ENCODE measurements at places on chromosomes 12 and 14.
A peak's percentile ranks its signal among the peaks of the same experiment; 100 is the strongest.

GRCh38 chr14:85300107-85300506, 229.8 kb upstream of the FLRT2 start:
- no peak for DNase-seq

DNA sequence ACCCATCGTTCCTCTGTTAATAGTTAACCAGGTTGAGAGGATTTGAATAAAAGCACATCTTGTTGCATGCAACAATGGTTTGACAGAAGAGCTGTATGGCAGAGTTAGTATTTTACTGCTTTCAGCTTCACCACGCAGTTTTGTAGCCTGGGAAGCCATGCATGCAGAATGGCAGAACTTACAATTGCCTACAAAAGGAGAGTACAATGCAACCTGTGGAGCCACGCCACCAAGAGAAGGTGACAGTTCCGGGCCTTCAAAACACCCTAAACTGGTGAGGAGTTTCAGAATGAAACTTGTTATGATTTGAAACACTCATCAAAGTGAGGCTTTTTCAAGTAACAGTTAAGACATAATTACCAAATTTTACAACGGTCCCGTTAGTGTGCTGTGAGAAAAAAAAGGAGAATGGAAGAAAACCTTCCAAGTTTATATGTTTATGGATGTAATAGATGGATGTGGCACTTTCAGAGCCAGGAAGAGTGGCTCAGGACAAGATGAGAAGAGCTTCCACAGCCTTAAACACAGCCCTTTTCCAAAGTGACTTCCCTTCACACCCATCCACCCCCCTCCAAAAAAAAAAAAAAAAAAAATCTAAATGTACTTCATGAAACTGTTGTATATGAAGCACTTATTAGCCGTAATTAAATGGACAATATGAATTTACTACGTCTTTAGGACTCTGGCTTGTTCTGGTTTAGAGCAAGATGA, 158.7 kb downstream of the EGLN3 start:
- no peak for DNase-seq

GRCh38 chr12:83121897-83122622, 435.4 kb downstream of the TMTC2 start:
- no peak for DNase-seq

DNA sequence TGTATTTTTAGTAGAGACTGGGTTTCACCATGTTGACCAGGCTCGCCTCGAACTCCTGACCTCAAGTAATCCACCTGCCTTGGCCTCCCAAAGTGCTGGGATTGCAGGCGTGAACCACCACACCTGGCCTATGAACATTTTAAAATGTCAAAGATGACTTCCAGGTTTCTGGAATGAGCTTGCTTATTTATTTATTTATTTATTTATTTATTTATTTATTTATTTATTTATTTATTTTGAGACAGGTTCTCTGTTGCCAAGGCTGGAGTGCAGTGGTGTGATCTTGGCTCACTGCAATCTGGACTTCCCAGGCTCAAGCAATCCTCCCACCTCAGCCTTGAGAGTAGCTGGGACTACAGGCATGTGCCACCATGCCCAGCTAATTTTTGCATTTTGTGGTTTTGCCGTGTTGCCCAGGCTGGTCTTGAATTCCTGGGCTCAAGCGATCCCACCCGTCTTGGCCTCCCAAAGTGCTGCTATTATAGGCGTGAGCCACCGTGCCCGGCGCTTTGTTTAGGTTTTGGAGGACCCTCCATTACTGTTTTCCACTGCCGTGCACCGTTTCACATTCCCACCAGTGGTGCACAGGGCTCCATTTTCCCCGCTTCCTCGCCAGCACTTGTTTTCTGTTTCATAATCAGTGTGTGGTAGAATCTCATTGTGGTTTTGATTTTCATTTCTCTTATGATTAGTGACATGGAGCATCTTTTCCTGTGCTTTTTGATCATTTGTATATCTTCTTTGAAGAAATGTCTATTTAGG, 6.4 kb upstream of the CFAP251 start:
- DNase-seq: no peak

- DNase-seq: peak; percentile 36
Measured at GRCh38 chr12:8045952-8046944, 13.7 kb downstream of the FOXJ2 start.

- no peak for DNase-seq
Measured at GRCh38 chr14:33467971-33468370, 482.9 kb downstream of the EGLN3 start.

DNA sequence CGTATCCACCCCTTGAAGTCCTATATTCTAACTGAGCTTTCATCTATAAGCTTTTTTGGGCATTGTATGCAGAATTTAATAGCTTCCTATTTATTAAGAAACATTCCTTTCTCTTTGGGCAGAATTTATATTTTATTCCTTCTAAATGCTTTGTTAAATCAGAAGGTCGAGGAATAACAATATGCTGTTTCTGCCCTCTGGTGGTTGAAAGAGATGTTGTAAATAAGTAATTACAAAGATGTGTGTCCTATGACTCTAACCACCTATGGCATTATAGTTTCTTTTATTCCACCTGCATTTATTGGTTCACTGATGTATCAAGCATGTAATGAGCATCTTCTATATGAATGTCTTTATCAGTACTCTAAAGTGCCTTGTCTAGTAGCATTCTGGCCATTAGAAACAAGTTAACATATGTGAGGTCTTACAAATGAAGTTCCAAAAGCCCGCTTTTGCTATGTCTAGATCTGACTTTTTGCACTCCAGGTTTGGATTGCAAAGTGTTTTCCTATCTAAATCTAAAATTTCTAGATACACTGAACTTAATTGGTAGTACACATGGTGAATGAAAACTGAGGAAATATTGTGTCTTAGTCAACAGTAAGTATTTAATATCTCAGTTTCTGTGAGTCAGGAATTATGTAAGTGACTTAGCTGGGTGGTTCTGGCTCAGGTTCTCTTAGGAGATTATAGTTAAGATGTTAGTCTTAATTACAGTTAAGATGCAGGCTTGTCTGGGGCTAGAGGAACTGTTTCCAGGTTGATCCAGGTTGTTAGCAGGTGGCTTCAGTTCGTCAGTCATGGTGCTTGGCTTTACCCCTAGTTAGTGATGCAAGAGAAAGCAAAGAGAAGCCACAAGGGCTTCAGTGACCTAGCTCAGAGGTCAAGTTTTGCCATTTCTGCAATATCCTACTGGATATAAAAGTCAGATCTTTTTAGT, 57.5 kb downstream of the PLEKHA5 start:
- peak; percentile 67 for DNase-seq

- DNase-seq: peak; percentile 7
Measured at GRCh38 chr14:20247646-20248246, 8.7 kb downstream of the OR11H4 start.

DNA sequence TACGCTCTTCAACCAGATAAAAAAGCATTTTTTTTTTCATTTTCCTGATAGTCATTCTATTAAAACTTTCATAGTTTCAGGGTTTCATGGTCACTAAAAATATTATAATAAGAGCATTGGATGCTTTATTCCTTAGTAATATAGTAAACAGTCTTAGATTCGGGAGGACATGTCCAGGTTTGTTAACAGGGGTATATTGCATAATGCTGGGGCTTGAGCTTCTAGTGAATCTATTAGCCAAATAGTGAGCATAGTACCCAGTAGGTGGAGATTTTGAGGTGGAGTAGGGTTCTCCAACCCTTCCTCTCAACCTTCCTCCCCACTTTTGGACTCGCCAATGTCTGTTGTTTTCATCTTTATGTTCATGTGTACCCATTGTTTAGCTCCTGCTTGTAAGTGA, 277.4 kb upstream of the RGS6 start:
- no peak for DNase-seq

DNA sequence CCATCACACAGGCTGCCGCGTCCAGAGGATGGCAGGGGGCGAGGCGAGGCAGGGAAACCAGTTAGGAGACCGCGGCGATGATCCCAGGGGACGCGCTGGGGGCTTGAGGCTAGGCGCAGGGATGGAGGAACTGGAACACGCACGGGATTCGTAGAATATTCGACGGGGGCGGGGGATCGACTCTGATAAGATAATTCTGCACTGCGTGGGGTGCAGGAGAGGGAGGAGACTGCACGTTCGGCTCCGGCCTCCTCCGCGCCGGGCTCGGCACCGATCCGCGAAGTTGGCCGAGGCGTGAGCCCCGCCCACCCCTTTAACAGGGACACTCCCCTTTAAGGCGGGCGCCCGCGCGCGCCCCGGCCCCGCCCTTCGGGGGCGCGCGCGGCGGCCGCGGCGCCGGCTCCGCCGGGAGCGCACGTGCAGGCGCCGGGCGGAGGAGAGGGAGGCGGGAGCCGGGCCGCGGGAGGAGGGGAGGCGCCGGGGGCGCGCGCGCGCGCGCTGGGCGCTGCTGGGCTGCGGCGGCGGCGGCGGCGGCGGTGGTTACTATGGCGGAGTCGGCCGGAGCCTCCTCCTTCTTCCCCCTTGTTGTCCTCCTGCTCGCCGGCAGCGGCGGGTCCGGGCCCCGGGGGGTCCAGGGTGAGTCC, at the start of gene ACVR1B:
Gene ACVR1B (plus strand): TSS at position 501 of the 644 bp plus-strand sequence. CDS start 45 bp downstream, at position 546.
- peak; percentile 72 for DNase-seq

- DNase-seq: no peak
Measured at GRCh38 chr14:64095620-64096019, 198.6 kb downstream of the ESR2 start.

All from T47D (cell line).